NCI-H345 (cell line): ENCODE measurements at places on chromosomes 1 and 21.
A peak's percentile ranks its signal among the peaks of the same experiment; 100 is the strongest.

DNA sequence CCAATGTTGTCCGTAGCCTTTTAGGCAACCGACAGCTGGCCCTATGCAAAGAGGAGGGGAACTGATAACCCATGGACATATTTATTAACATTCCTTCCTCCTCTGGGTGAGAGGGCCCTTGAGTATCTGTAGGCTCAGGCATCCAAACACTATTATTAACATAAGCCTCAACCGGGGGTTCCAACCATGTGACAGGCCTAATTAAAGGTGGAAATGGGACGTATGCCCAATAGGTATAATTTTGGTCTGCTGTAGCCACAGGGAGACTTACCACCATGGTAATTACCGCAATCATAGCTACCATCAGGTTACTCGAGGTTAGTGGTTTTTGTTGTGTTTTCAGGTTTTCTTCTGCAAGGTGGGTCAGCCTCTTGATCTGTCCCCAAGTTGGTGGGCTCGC is 5.3 kb downstream of the DAP3 start:
- DNase-seq, result no peak

DNA sequence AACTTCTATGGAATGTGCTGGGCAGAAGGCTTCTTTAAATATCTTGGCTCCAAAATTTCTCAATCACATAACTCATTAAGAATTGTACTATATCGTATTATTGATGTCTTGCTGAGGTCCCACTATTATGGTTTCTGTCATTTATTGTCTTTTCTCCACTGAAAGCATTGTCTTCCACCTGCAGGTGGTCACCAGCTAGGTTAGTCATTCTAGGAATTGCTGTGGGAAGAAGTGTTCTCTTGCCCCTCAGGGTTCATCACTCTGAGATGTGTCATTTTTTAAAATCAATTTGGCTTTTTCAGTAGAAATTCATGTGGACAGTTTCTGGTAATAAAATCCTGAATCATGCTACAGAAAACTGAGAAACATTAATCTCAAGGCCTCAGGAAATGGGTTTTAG is 66.1 kb downstream of the NCAM2 start:
- no peak for DNase-seq

DNA sequence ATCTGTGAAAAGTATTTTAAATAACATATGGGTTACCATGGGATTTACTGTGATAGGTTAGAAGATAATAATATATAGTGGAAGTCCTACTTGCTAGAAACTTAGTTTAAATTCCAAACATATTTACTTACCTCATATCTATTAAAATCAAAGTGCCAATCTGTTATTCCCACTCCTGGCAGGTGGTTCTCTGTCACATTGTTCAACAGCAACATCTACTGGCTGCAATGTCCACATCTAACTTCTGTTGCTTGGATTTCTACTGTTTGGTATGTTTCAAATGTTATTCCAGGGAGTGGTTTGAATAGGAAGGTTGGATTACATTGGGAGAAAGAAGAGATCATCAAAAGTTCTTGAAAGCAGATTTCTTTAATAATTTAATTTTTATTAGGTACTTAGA is 122.5 kb upstream of the NCAM2 start:
- DNase-seq, result peak; percentile 8

DNA sequence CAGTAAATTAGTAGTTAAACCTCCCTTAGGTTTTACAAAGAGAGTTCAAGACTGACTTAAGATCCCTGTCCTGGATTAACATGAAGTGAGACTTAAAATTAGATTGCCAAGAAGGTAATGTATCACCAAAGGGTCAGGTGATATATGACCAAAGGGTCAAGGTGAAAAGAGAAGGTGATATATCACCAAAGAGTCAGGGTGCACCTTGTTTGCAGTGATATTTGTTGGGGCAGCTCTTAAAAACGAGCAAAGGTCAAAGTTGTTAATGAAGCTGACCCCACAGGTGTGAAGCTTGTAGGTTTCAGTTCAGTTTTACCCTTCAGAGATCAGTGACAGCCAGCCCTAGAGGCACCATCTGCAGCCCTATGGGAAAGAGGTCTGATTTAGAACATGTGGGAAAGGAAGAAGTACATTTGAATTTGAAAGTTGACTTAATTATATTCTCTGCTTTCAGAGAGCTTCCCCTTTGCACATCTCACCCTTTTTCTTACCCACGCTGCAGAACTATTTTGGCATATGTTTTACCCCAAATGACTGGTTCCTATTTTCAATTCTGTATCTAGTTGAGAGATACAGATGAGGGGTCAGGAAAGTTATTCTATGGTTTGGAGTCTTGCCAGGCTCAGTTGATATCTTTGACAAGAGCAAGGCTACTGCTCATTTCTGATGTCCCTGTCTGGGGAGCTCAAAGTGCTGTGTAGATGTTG is 170.8 kb downstream of the S1PR1 start:
- DNase-seq, result no peak

- DNase-seq, result peak; percentile 13
Measured at GRCh38 chr1:114173680-114174079, 20.0 kb upstream of the SYT6 start.

GRCh38 chr1:106268070-106268469 is 788.4 kb upstream of the PRMT6 start:
- DNase-seq, result peak; percentile 27

DNA sequence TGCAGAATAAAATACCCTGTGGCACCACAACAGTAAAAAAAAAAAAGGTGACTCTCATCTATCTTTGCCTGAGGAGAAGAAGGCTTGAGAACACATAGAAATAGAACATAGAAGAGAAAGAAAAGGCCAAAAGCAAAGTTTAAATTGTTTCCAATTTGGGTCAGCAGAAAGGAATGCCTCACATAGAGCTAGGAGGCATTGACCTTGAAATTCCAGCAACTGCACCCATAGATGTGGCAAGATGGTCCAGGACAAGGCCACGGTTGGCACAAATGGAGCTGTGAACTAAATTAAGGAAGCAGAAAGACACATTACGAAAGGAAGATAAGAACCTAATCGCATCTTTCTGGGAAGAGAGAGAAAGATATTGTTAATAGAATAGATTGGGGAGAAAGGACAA is 588.3 kb downstream of the LMO4 start:
- DNase-seq, result no peak

- DNase-seq, result peak; percentile 36
Measured at GRCh38 chr1:72037745-72038343, 244.5 kb downstream of the NEGR1 start.

DNA sequence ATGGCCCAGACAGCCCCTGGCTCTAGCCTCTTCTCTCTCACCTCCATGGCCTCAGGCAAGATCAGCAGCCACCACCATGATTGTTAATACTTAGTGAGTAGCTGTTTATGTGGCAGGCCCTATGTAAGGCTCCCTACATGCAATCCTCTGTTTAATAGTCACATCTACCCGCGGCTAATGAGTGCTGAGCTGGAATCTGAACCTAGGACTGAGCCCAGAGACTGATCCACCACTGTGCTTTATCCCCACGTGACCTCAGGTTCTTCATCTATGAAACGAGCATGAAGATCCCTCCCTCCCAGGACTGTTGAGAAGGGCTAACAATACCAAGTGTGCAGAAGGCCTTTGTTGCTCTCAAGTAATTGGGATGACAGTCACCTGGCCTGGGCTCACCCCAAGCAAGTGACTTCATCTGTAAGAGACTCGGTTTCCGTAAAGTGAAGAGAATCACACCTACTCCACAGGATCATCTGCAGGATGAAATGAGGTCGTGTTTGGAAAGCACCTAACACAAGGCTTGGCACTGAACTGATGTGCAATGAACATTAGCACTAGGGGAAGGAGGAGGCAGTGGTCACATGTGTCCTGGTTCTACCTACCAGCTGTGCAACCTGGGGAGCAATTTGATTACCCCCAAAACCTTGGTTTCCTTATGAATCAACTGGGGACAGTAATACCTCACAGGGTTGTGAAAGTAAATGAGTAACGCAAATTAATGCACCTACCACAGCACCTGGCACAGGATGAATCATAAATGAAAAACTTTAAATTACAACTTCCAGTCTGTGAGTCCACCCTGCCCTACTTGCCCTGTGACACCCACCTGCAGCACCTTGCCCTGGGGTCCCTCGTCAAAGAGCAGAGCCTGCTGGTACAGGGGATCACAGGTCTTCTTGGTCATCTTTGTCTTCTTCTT is 37.2 kb downstream of the RIMS3 start:
- DNase-seq, result no peak

GRCh38 chr1:818618-819291 is 105.0 kb upstream of the SAMD11 start:
- no peak for DNase-seq

- DNase-seq, result no peak
Measured at GRCh38 chr1:75600781-75601180, 10.1 kb downstream of the SLC44A5 start.
